ENCODE measurements at places on chromosomes 6 and 20. TPM values are rescaled to one million over a fixed set of nuclear protein-coding genes. Genes with fewer than 3 reads are reported as not detected.

C6orf58 gene
- polyA plus RNA-seq: 0.06 TPM

DNA sequence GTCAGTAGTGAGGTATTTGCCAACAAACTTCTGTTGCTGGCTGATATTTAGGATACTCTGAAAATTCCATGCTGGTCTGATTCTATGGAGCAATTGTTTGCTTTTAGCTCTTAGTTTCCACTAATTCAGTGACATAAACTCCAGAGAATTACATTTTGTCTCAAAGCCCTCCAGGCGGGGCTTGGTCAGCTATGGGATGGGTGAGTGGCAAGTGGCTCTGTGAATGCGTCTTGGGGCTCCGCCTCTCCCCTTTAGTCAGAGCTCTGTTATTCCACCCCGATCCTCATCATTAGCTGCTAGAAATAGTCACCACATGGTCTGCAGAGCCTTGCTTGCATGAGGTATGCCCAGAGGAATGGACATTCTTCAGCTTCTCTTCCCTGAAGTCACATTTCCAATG is 540.6 kb downstream of the QKI start:
- H3K27ac ChIP-seq: no peak overlapping the region
- DNase-seq: no peak
- H3K27me3 ChIP-seq: no peaks in the 10 kb centered on the region
- no peaks in the 10 kb centered on the region for H3K4me1 ChIP-seq
- no peak overlapping the region for H3K4me3 ChIP-seq

DNA sequence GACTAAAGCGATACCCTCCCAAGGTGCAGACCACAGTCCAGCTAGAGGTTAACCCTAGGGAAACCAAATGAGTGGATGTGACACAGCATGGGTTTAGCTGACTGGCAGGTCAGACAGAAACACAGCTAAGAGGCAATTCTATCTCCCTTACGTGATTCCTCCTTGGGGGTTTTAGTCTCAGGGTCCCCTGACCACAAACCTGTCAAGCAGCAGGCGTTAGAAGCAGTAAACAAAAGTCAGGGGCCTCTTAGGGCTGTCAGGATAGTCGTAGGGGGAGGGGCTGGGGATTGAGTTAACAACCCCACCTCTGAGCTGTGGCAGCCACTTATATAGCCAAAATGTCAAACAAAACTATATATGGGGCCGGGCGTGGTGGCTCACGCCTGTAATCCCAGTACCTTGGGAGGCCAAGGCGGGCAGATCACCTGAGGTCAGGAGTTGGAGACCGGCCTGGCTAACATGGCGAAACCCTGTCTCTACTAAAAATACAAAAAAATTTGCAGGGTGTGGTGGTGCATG is 13.6 kb downstream of the KCNK5 start:
- no peak for DNase-seq
- no peak overlapping the region for H3K4me3 ChIP-seq
- H3K36me3 ChIP-seq: no peaks in the 10 kb centered on the region

- DNase-seq: no peak
- H3K4me1 ChIP-seq: no peaks in the 10 kb centered on the region
- no peaks in the 10 kb centered on the region for H3K27me3 ChIP-seq
Observed at GRCh38 chr6:46451343-46451742, 39.9 kb downstream of the RCAN2 start.

- no peaks in the 10 kb centered on the region for H3K27me3 ChIP-seq
- no peak for DNase-seq
- peaks cover 13% of the 10 kb centered on the region for H3K36me3 ChIP-seq
- H3K27ac ChIP-seq: peak within 1 kb of the TSS; percentile 95
Observed at GRCh38 chr20:32207626-32208498, at the start of the genes PLAGL2 and POFUT1. PLAGL2 (minus strand) TSS chr20:32207743; CDS start chr20:32202178, 5,565 bp downstream. POFUT1 (plus strand) TSS chr20:32207880; CDS start chr20:32207942, 62 bp downstream.

Data from keratinocyte (primary cell).